Muscle of arm (tissue), 14 donors: ENCODE measurements at places on chromosomes 3 and 15. TPM values are rescaled to one million over a fixed set of nuclear protein-coding genes. Genes with fewer than 3 reads are reported as not detected.
A peak's percentile ranks its signal among the peaks of the same experiment; 100 is the strongest.

KNSTRN gene
- polyA plus RNA-seq, result 24.9 TPM

TRAIP gene
- 4.8 TPM for polyA plus RNA-seq

ABI3BP gene
- polyA plus RNA-seq, result 317 TPM

GRAMD1C gene
- polyA plus RNA-seq, result not detected

NPAP1 gene
- polyA plus RNA-seq, result 0.03 TPM

CX3CR1 gene
- polyA plus RNA-seq, result not detected

GRCh38 chr15:58490086-58490887 lies 58.5 kb downstream of the LIPC start:
- no peak for DNase-seq

DNA sequence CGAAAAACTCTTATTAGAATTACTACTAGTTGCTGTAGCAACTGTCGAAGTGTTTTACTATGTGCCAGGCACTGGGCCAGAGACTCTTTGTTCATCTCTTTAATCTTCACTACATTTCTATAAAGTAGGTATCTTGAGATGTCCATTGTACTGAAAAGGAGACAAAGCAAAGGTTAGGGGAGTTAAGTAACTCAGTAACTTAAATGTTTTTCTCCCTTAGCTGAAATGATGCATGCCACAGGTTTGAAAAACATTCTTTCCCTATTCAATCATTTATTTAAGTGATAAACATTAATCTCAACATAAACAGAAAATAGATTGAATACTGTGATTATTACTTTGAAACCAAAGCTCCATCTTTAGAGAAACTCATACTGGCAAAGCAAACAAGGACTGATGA lies 776.2 kb downstream of the FHIT start:
- no peak for DNase-seq

DNA sequence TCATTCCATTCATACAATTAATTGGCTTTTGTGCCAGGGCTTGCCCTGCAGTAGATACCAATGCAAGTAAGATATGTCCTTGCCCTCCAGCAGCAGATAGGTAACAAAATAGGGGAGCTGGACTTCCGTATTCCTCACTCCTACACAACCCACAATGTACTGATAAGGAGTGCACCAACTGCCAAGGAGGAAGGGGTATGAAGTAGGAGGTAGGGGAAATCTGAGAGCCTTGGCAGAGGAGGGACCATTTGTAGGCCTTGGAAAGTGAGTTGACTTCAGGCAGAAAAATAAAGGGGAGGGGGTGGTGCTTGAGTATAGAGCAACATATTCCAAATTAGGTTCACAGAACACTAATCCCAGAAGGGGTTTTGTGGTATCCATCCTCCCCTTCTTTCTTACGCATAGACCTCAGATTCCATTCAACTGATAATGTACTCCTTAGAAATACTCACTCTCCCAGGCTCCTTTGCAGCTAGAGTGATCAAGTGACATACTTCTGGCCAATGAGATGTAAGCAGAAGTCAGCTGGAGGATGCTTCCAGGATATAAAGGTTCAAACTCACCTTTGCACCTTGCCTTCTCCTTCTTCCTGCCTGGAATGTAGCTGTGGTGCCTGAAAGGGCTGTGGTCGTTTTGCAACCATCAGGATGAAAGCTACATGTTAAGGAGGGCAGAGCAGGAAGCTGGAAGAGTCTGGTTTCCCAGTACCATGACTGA lies 127.1 kb upstream of the SMAD3 start:
- no peak for DNase-seq

GRCh38 chr3:40847551-40847992 lies 322.8 kb downstream of the ZNF621 start:
- peak; percentile 60 for DNase-seq

DNA sequence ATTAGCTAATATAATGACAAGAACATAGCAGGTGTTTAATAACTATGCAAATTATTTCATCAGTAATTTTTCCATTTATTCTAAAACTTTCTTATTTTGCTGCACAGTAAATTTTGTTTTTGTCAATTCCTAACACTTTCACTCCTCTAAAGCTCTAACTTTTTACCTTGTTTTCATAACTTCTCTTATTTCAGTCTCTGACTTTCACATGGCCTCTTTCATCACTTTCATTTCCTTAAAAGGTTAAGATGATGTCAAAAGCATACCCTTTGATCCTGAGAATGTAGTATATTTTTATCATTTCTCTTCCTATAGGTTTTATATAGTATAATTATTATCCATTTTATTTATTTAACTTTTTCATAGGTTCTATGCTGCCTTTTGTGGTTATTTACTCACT lies 1325.8 kb upstream of the ALCAM start:
- no peak for DNase-seq

DNA sequence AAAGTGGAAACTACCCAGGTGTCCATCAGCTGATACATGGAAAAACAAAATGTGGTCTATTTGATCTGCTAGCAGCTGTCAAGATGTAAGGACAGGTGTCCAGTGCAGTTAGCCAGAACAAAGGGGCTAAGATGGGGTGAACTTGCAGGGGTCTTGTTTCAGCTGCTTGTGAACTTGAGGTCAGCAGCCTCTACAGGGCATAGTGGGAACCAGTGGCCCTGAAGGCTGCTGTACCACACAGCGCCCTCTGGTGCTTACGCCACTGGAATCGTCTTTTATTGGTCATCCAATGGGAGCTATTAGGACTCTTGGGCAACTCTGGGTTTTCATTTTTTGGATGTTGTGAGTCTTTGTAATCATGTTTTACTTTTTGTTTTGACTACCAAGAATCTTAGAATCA lies 62.2 kb upstream of the CTSH start:
- no peak for DNase-seq

GRCh38 chr3:145780301-145780700 lies 380.7 kb downstream of the PLOD2 start:
- no peak for DNase-seq

DNA sequence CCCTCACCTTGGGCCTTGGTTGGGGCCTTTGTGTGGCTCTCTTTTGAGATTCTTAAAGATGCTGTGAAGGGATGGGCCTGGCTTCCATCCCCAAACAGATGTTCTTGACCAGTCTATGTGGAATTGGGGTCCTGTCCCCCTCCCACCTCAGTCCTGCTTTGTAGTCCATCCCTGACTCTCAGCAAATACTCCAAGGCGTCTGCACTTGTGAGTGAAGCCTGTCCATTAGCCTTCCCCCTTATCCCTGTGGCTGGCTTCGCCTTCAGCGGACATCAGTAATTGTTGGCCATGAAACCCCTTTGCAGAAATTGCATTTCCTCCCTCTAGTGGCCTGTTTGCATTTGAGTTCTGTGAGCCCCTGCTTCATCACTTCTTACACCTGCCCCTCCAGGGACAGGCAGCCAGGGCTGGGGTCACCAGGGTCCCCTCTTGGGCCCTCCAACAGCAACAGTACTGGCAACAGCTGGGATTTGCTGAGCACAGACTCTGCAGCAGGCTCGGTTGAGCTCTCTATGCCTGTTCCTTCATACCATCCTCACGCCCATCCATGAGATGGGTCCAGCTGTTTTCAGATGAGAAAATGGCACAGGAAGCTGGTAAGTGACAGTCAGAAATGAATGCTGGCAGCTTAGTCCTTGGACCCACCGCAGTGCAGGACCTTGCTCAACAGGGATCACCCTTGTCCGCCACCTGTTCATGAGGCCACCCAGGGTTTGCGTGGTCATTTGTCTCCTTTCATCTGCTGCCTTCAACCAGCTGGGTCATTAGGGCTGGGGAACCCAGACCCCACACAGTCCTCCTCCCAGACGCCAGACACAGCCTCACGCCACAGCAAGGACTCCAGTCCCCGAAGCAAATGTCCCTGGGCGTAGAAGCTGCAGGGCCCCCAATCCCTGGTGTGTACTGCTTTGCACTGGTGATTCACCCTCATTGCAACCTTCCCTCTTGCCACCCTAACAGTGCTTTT lies 8.9 kb upstream of the LRRK1 start:
- DNase-seq, result peak; percentile 44
